ENCODE measurements at places on chromosomes 16 and 17.

GRCh38 chr16:1674306-1674705, 3.8 kb upstream of the JPT2 start:
- DNase-seq: no peak

GRCh38 chr16:21101631-21102420, 48.8 kb downstream of the DNAH3 start:
- DNase-seq: no peak

DNA sequence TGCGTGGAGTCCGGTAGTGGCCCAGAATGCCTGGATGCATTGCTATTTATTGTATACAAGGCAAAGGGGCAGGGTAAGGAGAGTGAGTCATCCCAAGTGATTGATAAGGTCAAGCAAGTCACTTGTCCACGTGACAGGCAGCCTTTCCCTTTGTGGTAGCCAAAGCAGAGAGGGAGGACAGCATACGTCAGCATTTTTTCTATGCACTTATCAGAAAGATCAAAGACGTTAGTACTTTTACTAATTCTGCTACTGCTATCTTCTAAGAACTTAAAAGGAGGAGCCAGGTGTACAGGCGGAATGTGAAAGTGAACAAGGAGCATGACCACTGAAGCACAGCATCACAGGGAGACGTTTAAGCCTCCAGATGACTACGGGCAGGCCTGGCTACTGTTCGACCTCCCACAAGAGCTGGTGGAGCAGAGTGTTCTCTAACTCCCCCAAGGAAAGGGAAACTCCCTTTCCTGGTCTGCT, 47.9 kb upstream of the ARL4D start:
- DNase-seq: no peak

DNA sequence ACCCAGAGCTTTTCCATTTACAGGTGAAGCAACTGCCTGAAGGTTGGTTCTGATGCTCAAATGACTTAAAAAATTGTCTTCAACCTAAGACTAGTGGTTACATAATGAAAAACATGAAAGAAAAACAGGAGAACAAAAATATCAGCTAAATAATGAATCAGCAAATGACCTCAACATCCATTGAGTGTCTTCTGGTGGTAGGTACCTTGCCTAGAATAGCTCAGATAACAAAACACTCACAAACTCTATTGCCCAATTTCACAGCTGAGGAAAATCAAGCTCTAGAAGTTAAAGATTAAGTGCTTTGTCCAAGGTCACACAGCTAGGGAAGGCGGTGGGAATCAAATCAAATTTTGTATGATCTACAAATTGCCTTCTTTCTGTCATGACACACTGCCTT, 304.6 kb upstream of the CDH11 start:
- no peak for DNase-seq

DNA sequence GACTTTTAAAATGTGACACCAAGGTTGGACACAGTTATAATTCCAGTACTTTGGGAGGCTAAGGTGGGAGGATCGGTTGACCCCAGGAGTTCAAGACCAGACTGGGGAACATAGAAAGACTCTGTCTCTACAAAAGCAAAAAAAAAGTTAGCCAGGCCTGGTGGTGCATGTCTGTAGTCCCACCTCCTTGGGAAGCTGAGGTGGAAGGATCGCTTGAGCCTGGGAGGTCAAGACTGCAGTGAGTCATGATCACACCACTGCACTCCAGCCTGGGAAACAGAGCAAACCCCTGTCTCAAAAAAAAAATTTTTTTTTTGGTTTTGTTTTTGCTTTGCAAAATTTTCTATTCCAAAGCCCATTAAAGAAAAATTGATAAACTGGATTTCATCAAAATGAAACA, 281.4 kb downstream of the BCAS3 start:
- no peak for DNase-seq

GRCh38 chr17:79388556-79389295, 222.1 kb downstream of the RBFOX3 start:
- DNase-seq: no peak

DNA sequence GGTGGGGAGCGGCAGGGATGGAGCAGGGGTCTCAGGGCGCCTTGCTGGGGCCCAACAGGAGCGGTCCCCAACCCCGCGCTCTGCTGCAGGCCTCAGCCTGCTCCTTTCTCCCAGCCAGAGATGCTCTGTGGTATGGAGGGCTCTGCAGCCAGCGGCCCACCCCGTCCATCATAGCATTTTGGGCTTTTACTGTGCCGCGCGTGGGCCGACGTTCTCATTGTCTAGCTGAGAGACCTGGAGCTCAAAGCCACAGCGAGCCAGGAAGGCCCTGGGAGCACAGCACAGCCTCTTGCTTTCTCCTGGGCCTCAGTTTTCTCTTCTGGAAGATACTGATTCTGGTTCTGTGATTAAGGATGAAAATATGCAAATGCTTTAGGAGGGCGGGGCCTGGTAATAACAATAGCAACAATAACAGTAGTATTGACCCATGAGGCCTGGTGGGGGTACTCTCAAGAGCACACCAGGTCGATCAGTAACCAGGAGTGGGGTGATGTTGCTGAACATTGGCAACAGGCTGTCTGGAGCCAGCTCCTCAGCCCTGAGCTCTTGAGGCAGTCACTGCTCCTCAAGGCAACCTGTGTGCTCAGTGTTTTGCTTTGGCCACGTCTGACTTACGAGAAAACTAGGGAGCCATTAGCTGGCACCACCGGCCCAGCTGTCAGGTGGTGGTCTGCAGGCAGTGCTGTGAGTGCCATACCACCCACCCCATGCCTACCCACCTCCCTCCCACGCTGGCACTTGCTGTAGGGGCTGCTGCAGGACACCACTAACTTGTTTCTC, 1.1 kb upstream of the RASD1 start:
- DNase-seq: no peak

DNA sequence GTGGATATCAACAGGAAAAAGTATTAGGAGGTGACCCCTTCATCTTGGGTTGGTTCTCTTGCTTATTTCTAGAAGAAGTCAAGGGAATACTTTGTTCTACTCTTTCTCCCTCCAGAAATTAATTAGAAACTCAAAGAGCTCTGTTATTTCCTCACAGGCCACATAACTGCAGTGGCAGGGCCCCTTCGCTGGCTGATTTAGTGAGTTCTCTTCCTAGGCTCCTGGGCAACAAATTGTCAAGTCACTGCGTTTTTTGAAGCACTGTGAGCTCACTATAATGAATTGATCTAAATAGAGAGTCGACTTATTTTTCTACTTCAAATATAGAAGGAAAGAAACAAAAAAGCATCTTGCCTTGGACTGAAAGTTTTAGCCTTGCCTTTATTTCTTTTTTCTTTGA, 4.8 kb downstream of the SHISA6 start:
- no peak for DNase-seq

DNA sequence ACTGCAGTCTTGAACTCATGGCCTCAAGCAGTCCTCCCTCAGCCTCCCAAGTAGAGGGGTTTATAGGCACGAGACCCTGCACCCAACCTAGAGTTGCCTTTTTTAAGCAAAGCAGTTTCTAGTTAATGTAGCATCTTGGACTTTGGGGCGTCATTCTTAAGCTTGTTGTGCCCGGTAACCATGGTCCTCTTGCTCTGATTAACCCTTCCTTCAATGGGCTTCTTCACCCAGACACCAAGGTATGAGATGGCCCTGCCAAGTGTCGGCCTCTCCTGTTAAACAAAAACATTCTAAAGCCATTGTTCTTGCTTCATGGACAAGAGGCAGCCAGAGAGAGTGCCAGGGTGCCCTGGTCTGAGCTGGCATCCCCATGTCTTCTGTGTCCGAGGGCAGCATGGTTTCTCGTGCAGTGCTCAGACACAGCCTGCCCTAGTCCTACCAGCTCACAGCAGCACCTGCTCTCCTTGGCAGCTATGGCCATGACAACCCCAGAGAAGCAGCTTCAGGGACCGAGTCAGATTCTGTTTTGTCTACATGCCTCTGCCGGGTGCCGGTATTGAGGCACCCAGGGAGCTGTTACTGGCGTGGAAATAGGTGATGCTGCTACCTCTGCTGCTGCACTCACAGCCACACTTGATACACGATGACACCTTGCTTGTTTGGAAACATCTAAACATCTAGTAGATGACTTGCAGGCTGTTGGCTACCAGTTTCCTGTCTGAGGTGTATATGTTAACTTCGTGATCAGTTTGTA, 3.3 kb downstream of the RPL13 start:
- DNase-seq: no peak

- no peak for DNase-seq
Observed at GRCh38 chr17:13728781-13729180, 127.1 kb upstream of the HS3ST3A1 start.

DNA sequence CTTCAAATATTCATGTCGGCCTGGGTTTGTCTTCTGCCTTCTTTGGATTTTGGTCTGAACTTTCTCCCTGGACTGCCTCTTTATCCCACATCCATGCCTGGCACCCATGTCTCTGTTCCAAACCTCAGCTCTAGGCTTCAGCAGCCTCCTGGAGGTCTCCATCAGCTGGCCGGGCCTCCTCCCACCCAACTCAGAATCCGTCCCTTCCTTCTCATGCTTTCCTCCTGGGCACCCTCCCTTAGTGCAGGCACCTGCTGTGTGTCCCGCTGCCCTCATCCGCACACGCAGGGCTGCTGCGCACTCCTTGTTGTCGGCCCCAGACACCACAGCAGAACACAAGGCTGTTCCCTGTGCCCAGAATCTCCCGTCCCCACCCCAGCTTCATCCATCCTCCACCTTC, 14.0 kb downstream of the LDHD start:
- DNase-seq: no peak

- DNase-seq: peak; percentile 16
Observed at GRCh38 chr17:76145231-76146052, 4.4 kb upstream of the FOXJ1 start.

- no peak for DNase-seq
Observed at GRCh38 chr17:38424297-38424972, 3.8 kb upstream of the ARHGAP23 start.

DNA sequence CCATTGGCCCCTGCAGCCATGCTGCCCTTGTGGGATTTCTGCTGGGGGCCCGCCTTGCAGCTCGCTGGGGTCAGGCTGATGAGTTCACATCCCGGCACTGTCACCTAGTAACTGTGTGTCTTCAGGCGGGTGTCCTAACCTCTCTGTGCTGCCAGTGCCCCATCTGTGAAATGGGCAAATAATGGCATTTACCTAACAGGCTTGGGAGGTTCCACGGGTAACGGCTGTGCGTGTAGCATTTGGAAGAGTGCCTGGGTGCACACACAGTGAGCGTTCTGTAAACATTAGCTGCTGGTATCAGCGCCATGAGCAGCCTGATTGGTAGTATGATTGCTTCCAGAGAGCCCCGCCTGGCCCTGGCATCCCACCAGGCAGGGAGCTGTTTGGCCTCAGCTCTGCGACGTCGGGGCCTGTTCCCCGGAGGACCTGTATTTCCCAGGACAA, 167.3 kb upstream of the GSE1 start:
- no peak for DNase-seq

DNA sequence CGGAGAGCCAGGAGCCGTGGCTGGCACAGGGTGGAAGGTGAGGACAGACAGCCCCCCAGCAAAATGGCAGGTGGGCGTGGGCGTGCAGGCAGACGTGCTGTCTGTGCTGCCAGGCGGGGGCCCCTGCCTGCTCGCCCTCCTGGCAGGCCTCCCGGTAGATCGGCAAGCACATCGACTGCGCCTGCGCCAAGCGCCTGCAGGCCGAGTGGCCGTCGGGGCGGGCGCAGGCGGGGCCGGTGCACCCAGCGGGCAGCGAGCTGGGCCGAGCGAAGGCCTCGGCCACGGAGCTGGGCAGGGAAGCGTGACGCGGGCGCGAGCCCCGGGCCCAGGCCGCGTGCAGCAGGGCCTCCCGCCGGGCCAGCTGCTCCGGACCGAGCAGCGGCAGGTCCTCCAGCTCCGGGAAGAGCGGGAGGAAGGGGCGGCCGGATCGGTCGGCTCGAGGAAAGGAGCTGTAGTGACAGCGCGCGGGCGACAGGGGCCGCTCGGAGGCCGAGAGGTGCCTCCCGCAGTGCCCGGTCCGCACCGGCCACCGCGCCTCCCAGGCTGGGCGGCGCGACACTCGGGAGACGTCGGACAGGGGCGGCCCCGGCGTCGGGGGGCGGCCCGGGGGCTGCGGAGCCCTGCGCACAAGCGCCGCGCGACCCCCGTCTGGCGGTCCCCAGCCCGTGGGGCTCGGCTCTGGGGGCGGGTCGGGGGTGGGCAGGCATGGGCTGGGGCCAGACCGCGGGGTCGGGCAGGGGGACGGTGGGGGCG, 16.9 kb downstream of the GRIN2C start:
- DNase-seq: no peak

GRCh38 chr17:41256291-41256685, 1.1 kb downstream of the KRTAP9-9 start:
- DNase-seq: no peak

GRCh38 chr17:33520426-33521330, 227.6 kb upstream of the ASIC2 start:
- peak; percentile 2 for DNase-seq

All from stimulated activated CD8-positive, alpha-beta memory T cell treated with anti-CD3 and anti-CD28 coated beads, Interleukin-4, amount 100 ng/mL, for 4 hours (primary cell).